RCC 7860 (cell line): ENCODE measurements at places on chromosomes 3 and 15.
A peak's percentile ranks its signal among the peaks of the same experiment; 100 is the strongest.

GRCh38 chr3:71537211-71537611 is 46.3 kb downstream of the FOXP1 start:
- peak; percentile 95 for DNase-seq

DNA sequence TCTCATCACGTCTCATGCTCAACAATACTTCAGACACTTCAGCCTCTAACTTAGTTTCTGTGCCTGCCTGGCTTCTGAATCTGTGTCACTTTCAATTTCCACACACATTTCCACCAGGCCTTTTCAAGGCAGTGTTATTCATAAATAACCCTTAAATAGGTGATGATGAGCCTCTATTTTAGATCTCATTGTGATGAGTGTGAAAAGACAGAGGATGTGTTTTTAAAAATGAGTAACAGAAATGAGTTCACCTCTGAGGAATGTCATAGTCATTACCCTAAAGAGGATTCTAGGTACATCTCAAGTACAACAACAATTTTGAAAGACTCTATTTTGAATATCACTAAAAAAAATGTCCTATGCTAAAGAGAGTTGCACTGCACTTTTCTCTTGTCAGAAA is 64.6 kb downstream of the STAC start:
- DNase-seq = peak; percentile 65

DNA sequence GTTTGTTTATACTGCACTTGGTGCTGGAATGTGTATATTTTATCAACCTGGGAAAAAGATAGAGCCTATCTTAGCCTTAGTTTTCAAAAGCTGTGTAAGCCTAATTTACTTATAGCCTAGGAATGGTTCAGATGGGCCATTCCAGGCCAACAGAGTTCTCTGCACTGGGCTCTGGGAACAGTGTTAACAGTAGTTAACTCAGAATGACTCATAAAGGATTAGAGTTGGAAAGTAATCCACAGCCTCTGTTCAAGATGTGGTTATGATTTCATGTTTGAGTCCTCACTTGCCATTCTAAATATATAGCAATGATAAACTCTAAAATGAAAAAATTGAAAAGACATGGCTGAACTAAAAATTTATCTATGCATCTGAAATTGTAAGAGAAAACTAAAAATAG is 22.6 kb upstream of the PEX5L start:
- DNase-seq = no peak

GRCh38 chr3:41362638-41363559 is 163.6 kb downstream of the CTNNB1 start:
- DNase-seq = no peak

- no peak for DNase-seq
These were observed 27.6 kb downstream of the ZFAND6 start for GRCh38 chr15:80087104-80087503.

GRCh38 chr3:58659051-58659675 is 7.4 kb downstream of the FAM3D start:
- peak; percentile 6 for DNase-seq

DNA sequence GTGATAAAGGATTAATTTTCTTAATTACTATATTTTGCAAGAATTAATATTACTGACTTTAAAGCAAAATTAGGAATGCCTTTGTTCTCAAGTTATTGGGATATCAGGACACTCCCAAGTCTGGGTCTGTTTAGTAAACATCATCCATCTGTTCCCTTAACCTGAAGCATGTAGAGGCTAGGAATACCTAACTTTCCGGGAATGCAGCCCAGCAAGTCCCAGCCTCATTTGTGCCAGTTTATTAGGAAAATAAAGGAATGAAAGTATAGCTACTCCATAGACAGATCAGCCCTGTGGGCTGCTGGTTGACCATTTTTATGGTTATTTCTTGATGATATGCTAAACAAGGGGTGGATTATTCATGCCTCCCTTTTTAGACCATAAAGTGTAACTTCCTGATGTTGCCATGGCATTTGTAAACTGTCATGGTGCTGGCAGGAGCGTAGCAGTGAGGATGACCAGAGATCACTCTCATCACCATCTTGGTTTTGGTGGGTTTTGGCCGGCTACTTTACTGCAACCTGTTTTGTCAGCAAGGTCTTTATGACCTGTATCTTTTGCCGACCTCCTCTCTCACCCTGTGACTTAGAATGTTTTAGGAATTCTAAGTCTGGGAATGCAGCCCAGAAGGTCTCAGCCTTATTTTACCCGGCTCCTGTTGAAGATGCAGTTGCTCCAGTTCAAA is 540.2 kb downstream of the NAALADL2 start:
- no peak for DNase-seq

- no peak for DNase-seq
These were observed 365 bp upstream of the PDCD6IP start for GRCh38 chr3:33798113-33798417.

GRCh38 chr3:90092994-90093393 is 985.6 kb downstream of the EPHA3 start:
- DNase-seq = no peak

DNA sequence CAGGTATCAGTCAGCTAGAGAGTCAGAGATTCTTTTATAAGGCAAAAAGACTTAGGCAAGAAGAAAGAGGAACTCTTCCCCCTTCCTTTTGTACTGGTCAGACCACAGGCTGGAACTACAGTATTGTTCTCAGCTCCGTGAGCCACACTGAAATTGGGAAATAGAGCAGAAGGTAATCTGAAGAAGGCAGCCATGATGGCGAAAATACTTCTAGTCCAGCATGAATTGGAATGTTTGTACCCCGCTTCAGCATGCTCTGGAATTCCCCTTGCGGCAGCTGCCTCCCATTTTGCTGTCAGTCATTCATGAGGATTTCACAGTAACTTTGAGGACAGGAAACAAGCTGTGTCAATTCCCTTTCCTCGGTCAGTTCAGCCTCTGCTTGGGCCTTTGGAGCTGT is 96.2 kb downstream of the CORO2B start:
- DNase-seq = no peak

DNA sequence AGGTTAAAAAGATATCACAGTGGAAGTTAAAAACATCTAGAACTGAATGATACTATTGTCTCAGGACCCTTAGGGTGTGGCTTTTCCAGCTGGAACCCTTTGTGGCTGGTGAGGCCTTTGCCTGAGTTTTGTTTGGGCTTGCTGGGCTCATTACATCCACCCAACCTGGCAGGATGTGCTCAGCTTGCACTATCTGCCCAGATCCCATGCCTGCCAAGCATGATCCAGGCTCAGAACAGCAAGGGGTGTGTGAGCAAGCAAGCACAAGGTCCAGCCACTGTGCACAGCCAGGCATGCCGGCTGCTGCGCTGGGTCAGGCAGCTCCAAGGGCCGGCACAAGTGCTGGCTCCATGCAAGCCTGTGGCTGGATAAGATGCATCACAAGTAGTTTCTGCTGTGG is 512.7 kb upstream of the CDIN1 start:
- no peak for DNase-seq

DNA sequence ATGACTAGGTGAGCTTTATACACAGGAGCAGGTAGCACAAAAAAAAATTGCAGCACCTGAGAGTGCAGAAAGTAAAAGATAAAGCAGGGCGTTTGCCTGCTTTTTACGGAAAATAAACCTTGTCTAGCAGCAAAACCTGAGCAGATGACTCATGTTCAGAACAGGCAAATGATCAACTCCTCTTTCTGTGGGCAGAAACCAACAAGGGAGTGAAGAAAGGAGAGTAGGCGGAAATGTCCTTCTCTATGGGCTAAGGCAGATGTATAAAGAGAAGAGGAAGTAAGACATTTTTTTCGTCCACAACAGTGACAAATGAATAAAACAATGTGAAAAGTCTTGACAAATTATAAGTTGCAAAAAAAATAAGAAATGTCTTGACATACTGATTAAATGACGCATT is 24.5 kb upstream of the GMNC start:
- peak; percentile 50 for DNase-seq

- no peak for DNase-seq
These were observed 12.0 kb downstream of the DLL4 start for GRCh38 chr15:40941068-40941527.

DNA sequence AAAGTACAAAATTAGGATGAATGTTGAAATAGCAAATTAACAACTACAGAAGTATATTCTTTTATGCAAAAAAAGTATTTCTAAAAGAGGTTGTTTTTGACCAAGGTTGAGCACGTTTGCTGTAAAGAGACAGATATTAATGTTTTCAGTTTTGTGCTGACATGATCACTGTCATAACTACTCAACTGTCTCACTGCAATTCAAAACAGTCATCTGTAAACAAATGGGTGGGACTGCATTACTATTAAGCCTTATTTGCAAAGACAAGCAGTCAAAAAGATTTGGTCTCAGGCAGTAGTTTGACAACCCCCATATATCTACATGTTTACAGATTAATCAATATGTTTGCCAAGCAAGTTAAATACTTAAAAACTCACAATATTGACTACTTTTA is 109.1 kb upstream of the ZNF385D start:
- DNase-seq = no peak

DNA sequence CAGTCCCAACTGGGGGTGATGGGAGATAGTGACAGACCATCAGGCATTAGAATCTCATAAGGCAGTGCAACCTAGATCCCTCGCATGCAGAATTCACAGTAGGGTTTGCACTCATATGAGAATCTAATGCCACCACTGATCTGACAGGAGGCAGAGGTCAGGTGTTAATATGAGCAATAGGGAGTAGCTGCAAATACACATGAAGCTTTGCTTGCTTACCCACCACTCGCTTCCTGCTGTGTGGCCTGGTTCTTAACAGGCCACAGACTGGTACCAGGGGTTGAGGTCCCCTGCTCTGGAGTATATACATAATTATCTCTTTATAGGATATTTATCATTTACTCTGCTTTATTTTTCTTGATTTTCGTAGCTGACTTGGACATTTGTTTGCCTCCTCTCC is 36.0 kb upstream of the ZMAT3 start:
- no peak for DNase-seq

DNA sequence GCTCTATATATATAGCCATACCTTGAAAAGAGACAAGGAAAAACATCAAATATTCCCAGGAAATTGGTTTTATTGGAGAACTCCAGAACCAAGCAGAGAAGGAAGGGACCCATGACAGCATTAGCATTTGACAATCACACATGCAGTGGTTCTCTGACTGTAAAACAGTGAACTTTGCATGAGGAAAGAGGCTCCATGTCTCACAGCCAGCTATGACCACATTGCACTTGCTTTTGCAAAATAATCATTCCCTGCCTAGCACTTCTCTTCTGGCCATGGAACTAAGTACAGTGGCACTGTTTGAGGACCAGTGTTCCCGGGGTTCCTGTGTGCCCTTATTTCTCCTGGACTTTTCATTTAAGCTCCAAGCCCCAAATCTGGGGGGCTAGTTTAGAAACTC is 85.5 kb downstream of the TGFBR2 start:
- DNase-seq = no peak

- DNase-seq = no peak
These were observed 13.4 kb downstream of the TMEM207 start for GRCh38 chr3:190436331-190436730.

GRCh38 chr3:77780278-77780996 is 740.5 kb downstream of the ROBO2 start:
- no peak for DNase-seq

GRCh38 chr15:54150255-54150654 is 172.0 kb downstream of the UNC13C start:
- DNase-seq = peak; percentile 94

DNA sequence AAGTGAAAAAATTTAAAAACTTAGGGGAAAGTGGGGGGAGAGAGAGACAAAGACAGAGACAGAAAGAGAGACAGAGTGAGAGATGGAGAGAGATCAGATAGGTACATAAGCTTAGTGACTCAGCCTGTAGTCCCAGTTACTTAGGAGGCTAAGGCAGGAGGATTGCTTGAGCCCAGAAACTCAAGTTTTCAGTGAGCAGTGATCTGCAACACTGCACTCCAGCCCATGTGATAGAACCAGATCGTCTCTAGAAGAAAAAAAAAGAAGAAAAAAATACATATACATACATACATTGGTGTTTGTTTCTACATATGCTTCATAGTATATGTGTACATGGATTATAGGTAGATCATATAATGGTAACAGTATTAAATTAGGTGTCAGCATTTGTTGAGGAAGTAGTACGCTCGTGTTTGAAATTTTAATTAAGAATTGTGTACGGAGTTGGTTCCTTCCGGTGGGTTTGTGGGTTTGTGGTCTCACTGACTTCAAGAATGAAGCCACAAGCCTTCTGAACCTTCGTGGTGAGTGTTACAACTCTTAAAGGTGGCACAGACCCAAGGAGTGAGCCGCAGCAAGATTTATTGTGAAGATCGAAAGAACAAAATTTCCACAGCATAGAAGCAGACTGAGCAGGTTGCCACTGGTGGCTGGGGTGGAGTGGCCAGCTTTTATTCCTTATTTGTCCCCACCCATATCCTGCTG is 38.3 kb upstream of the SNRPN start:
- no peak for DNase-seq

- peak; percentile 67 for DNase-seq
These were observed 7.0 kb upstream of the TM4SF18 start for GRCh38 chr3:149340310-149340933.

DNA sequence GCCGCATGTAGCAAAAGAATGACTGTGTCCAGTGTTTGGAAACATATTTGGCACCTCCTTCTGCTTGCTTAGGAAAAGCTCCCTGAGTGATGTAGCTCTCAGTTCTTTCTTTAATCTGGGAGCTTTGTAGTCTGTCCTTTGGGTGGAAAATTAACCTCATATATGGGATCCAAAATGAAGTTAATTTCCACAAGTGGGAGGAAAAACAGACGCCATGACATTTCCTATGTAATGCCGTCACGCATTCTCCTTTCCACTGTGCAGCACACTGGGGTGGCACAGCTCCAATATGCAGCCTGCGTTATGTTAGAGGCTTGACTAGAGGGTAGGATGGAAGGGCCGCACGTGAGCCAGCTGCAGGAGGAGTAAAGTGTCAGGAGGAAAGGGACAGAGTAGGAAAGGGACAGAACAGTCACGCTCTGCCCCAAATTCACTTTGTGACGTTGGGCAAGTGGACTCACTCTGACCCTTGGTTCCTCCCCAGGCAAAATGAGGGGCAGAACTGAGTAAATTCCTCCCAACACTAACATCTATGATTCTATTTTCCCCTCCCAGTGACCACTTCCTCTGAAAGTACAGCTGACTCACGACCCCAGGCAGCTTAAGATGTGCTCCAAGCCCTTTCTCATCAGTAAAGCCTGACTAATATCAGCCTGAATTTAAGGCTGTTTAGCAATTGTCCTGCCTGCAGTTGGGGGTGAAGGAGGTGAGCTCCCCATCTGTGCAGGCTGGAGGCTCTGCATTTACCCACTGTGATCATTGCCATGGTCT is 176.5 kb upstream of the PFN2 start:
- DNase-seq = peak; percentile 74

DNA sequence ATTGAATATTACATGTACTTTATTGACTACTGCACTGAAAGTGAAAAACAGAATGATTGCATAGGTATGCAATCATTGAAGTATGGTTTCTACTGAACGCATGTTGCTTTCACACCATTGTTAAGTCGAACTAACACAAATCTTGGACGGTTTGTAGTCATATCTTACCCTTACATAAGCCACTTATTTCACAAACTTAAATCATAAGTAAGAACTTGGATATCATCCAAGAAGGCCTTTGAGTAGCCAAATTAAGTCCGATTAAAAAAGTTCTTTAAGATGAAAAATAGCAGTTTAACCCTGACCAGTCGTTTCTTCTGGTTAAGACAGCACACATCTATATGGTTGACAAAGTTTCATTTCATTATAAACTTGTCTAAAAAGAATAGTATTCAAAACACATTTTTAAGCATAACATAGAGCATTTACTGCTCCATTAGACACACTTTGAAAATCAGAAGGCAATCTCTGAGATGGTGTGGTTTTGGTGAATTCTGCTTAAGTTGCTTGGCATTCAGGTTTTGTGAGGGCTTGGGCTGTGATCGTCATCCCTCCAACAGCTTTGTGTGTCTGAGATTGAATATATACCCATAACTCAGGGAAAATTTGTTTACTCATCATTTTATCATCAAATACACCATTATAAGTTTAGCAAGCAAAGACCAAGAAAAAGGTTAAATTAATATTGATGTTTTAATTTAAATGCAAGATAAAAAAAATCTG is 92.2 kb downstream of the NFKBIZ start:
- DNase-seq = peak; percentile 58
